ENCODE measurements at places on chromosomes 2 and 18.

DNA sequence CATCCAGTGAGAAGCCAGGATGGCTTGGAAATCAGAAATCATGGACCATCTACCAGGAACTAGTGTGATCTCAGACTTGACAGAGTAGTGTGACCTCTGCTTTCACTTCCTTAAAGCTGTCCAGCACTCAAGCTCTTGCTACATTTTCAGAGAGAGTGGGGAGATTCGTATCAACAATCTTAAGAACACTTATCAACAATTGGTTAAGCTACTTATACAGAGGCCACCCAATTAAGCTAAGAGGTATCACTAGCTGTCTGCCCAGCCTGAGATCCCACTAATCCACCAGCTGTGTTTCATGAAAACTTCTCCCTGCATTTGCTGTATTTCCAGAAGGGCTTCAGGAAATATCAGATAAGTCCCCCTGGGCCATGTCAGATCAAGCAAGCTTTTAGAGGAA lies 4.2 kb downstream of the RPRM start:
- no peak for DNase-seq

DNA sequence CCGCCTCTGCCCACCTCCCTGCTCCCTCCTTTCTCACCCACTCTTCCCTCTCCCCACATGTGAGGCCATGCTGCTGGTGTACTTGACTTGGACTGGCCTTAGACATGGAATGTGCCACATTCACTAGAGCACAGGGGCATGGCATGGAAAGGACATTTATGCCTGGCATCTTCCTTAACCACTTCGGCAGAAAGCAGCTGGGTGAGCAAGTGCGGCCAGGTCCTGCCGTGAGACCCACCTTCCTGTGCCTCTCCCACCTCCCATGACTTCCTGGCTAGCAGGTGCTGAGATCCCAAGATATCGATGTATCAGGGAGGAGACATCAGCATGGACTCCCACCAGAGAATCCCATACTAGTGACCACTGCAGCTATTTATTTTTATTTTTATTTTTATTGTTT lies 13.0 kb downstream of the GPR55 start:
- DNase-seq: no peak

DNA sequence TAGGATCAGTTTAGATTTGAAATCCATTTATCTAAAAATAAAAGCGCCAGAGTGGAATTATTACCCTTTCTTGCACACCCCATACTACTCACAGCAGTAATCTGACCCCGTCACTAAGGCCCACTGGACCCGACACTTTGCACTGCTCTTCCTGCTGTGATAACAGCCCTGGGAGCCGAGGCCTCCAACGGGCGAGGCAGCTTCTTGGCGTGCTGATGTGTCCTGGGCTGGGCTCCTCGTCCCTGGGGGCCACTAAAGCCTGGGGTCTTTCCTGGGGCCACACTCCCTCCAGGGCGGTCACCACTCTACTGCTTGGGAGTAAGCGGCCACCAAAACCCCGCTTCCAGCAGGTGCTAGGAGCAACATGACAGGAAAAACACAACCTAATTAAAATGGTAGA lies 61.7 kb downstream of the ZAP70 start:
- no peak for DNase-seq

GRCh38 chr2:3675687-3676086 lies 17.7 kb downstream of the ALLC start:
- DNase-seq: no peak
